CD4-positive, alpha-beta T cell treated with Interleukin-2 at 100 ng/mL for 4 hours (primary cell): ENCODE measurements at places on chromosomes 11 and 22.

DNA sequence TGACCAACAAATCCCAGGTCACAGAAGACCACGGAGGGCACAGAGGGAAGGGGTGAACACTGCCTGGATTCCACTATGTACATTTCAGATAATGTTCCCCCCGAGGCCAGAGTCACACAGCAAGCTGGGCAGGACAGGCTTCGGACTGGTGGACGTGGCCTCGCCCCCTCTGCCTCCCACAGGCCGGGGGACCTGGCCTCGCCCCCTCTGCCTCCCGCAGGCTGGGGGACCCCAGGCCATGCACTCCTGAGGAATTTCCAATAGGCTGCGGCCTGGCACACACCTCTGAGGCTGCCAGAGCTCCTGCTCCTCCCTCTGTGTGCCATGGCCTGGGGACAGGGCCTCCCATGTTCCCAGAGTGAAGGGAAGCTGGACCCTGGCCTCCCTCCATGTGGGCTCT is 1352.8 kb downstream of the BRD1 start:
- DNase-seq: no peak

DNA sequence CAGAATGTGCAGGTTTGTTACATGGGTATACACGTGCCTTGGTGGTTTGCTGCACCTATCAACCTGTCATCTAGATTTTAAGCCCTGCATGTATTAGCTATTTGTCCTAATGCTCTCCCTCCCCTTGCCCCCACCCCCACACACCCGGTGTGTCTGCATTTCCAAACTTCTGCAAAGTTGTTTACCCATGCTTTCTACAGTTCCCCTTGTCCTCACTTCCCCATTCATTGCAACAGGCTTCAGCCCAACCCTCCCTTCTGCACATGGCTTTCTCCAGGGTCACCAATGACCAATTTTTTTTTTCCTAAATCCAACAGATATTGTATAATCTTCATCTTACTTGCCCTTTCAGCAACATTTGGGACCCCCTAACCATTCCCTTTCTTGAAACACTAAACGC is 32.0 kb upstream of the NUP50 start:
- no peak for DNase-seq

GRCh38 chr11:86416494-86416893 is 41.8 kb downstream of the CCDC81 start:
- DNase-seq: no peak

GRCh38 chr11:63694596-63694995 is 13.3 kb downstream of the RTN3 start:
- no peak for DNase-seq

DNA sequence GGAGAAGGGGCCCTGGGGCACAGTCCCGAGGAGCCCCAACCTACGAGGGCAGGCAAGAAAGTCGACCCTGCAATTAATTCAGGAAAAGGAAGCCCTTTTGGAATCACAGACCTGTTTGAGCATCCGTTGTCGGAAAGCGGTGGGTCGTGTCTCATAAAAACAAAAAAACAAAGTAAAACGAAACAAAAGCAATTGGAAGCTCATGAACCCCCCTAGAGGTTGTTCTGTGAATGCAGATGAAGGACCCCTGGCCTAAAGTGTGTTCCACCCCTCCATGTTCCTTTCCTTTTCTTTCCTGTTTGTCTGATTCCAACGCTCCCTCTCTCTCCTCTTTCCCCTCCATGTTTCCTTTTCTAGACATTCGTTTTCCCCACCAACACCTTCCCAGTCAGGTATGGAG is 203.7 kb downstream of the GRIK4 start:
- DNase-seq: no peak

GRCh38 chr11:115724666-115725065 is 220.5 kb upstream of the CADM1 start:
- DNase-seq: no peak

GRCh38 chr11:29309992-29310391 is 706.8 kb downstream of the KCNA4 start:
- no peak for DNase-seq

- DNase-seq: no peak
These were observed 36.4 kb downstream of the ARHGAP32 start for GRCh38 chr11:129155745-129156144.

DNA sequence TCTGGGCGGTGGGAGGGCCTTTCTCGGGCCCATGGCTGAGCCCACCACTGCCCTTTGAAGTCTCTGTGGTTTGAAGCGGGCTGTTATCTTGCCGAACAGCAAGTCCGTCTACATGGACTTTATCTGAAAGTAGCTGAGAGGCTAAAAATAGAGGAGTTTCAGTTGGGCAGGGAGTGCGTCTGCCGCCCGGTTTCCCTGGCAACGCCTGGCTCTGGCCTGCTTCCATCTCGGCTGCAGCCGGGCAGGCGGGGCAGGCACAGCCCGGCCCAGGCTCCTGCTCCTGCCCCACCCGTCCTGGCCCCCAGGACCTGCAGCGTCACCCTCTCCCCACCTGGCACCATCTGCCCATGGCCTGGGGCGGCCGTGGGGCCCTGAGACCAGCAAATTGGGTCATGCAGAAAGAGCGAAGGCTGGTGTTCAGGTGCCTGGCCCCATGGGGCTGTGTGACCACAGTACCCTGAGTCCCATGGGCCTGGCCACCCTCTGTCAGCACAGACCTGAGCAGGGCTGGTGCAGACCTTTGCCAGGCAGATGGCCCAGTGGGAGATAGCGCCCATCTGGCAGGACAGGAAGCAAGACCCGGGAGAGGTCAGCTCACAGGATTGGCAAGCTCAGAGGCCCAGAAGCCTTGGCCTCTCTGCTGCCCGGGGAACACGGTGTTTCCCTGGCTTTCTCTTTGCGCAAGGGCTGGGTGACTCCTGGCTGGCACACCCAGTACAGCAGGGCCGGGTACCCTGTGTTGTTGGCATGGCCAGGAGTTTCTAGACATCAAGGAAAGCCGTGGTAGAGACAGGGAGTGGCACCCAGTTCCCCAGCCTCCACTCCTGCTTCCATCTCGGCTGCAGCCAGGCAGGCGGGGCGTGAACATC is 79.1 kb upstream of the KCNQ1OT1 start:
- DNase-seq: no peak

- no peak for DNase-seq
These were observed 134.1 kb downstream of the COMMD9 start for GRCh38 chr11:36155124-36155561.

GRCh38 chr22:46514592-46515207 is 22.7 kb downstream of the CELSR1 start:
- DNase-seq: no peak
